ENCODE measurements at places on chromosomes 1 and 21.

GRCh38 chr1:62514746-62515423 lies 78.0 kb downstream of the USP1 start:
- peak; percentile 71 for DNase-seq

DNA sequence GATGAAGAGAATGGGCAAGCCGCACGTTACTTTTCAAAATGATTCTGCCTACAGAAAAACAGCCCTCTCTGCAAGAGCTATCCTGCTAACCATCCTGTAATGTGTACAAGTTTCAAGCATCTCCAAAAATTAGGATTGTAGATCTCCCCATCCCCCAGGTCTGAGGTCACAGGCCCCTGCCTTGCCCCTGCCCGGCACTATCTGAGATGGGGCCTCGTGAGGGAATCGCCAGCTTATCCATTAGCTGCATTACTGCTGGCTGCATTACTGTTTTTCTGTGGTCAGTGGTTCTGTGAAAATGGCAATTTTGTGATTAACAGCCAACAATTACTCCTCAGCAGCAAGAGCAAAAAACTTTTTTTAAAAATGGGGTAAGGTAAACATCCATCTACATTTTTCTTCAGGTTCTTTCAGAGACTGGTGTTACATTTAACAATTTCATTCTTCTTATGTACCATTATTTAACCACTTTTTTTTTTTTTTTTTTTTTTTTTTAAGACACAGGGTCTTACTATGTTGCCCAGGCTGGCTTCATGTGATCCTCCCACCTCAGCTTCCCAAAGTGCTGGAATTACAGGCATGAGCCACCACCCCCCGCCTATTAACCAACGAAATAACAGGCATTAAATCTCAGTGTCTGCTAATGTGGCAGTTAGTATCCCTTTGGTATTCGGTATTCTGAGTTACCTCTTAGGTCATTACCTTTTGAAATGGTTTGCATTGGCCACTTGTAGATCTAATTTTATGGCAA lies 83.8 kb downstream of the MRPL37 start:
- no peak for DNase-seq

GRCh38 chr1:219713981-219714381 lies 101.1 kb upstream of the ZC3H11B start:
- DNase-seq, result no peak

- peak; percentile 51 for DNase-seq
These were observed at the start of gene RNF220 for GRCh38 chr1:44405031-44405797. TSS of gene RNF220 (plus strand) at chr1:44405255.

DNA sequence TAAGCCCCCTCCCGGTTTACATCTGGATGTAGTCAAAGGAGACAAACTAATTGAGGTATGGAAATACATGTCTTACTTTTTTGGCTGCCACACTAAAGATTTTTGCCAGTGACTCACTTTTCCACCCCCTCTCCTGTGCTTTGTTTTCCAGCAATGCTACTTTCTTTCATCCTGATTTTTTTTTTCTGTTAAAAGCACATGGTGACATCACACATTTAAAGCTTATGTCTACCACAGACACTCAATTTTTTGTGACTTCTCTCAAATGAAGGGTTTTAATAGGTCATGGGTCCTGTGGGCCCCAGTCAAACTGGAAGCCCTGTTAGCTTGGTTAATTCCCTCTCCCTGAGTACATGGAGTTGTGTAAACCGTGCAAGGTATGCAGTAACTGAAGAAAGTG lies 2.2 kb downstream of the PPP1R8 start:
- DNase-seq, result no peak

GRCh38 chr1:228231189-228231588 lies 23.3 kb downstream of the OBSCN start:
- DNase-seq, result no peak

DNA sequence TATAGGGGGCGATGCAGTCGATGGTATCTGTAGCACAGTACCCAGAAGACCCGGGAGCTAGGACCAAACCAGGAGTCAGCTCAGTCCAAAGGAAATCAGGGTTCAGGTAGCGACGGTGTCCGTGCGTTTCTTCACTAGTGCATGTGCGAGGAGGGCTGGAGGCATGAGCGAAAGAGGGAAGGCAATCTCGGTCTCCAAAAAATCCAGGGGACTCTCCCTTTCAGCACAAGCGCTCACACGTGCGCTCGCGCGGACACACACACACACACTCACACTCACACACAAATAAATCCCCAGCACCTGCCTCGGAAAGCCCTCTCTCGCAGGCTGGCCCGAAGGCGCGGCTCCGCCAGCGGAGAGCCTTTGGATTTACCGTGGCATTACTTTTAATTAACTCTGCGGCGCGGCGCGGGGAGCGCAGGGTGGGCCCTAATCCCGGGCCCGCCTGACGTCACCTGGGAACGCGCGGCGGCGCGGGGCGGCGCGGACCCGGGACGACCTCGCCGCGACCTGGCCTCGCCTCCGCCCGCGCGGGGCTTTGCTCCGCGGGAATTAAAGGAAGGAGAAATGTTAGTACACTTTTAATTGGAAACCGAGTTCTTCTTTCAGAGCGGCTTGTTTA lies 121.2 kb downstream of the LMX1A start:
- no peak for DNase-seq

GRCh38 chr1:217354895-217355294 lies 276.0 kb downstream of the GPATCH2 start:
- DNase-seq, result no peak

DNA sequence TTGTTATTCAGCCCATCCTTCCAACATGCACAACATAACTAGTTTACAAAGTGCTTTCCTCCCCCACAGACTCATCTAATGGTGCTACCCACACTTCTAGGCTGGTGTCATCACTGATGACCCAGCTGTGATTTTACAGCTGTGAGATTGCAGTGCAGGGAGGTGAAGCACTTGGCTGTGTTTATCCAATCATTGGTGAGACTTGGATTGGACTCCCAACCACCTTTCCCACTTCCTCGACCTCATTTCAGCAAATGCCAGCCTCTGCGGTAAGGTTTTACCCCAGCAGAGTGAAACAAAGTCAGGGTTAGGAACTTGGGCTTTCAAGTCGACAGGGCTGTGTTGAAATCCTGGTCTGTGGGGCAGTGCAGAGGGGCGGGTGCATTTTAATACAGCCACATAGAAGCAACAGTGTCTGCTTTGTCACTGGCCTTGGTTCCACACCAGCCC lies 22.1 kb downstream of the ECHDC2 start:
- DNase-seq, result peak; percentile 22

DNA sequence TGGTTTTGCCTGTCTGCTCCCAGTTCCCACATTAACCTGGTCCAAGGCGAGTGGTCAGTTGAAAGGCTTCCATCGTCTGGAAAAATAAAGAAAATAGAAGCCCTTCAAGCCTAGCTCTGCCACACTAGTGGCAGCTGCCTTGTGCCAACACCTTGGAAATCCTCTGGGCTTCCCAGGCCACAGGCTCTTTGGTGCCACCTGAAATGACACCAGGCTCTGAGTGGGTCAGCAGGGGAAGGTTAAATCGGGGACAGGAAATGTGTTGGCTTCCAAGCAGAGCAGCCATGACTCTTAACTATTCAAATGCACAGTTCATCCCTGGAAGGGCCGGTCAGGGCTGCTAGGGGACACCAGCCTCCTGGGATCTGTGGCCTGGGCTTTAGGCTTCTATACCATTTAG lies 558.7 kb downstream of the MATN1 start:
- no peak for DNase-seq

GRCh38 chr1:116681343-116681899 lies 13.9 kb upstream of the IGSF3 start:
- DNase-seq, result no peak

GRCh38 chr21:32834211-32834915 lies 62.8 kb upstream of the PAXBP1 start:
- no peak for DNase-seq

DNA sequence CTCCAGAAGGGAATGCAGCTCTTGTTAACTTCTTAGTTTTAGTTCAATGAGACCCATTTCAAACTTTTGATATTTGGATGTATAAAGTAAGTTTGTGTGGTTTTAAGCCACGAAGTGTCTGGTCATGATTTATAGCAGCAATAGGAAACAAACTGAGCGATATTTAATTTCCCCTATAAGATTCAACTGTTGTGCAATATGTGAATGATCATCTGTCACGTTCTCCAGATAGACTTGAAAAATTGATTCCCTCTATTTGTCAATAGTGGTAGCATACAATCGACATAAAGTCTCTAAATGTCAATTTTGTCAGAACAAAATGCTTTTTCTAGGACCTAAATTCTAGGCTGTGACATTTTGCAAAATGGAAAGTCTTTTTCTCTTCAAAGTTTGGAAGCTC lies 240.1 kb downstream of the KCTD3 start:
- no peak for DNase-seq

GRCh38 chr1:21546122-21546825 lies 37.1 kb downstream of the ALPL start:
- no peak for DNase-seq

DNA sequence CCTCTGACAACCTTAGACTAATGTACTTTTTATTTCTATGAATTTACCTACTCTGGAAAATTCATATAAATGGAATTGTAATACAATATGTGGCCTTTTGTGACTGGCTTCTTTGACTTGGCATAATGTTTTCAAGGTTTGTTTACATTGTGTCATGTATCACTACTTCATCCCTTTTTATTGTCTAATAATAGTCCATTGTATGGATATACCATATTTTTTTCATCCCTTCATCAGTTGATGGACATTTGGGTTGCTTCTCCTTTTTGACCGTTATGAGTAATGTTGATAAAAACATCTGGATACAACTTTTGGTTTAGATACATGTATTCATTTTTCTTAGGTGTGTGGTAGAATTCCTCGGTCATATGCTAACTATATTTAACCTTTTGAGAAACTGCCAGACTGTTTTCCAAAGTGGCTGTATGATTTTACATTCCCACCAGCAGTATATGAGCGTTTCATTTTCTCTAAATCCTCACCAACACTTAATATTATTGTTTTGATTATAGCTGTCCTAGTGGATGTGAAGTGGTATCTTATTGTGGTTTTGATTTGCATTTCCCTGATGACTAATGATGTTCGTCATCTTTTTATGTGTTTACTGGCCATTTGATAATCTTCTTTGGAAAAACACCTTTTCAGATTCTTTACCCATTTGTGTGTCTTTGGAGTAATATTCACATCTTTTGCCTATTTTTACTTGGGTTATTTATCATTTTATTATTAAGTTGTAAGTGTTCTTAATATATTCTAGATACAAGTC lies 3.5 kb downstream of the RO60 start:
- DNase-seq, result no peak

GRCh38 chr1:66787641-66788040 lies 13.4 kb downstream of the INSL5 start:
- DNase-seq, result no peak

GRCh38 chr1:164770131-164770529 lies 211.1 kb downstream of the PBX1 start:
- DNase-seq, result no peak

DNA sequence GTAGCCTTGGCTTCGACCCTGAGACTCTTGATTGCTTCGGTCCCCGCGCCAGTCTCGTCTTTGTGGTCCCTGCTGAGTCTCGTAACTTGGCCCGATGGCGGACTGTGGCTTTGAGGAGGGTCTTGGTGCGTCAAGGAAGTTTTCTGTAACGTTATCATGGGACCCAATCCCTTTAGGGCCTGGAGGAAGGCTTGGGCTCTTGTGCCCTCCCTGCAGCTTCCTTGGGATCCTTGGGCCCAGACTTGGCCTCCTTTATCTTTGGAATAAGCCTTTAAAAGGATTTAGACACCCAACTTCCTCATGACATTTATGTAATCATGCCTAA lies 371 bp downstream of the ZMPSTE24 start:
- no peak for DNase-seq

- peak; percentile 53 for DNase-seq
These were observed 673 bp downstream of the CD46 start for GRCh38 chr1:207752456-207752998.

GRCh38 chr1:161987872-161988271 lies 35.8 kb downstream of the OLFML2B start:
- no peak for DNase-seq

DNA sequence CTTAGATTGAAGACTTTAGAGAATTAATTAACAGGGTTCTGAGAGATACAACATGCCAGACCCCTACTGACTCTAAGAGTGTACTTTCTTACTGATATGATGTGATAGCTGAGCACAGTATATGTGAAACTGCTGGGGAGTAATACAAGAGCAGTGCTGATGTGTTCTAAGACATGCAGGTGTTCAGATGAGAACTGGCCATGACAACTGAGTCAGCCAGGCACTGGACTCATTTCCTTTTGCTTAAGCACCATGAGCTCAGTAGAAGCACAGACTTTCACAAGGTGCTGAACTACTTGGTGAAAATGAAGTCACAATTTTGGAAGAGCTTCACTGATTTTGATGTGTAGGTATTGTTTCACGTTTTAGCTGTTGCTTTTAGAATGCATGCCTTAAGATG lies 15.9 kb upstream of the POGZ start:
- DNase-seq, result no peak

DNA sequence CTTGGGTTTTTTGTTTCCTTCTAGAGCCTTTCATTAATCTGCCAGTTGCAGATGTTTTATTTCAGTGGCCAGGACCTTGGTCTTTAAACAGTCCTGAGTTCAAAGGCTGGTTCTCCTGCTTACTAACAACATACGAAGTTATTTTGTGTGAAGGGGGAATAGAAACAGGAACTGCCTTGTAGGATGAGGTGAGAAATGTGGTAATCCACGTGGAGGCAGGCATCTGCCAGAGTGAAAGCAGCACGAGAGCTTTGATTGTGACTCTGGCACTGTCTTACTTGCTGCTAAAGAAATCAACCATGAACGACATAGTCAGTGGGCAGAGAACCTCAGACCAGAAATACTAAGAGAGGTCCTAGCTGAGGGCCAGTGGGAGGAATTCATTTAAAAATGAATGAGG lies 30.4 kb downstream of the TMEM63A start:
- DNase-seq, result peak; percentile 69

DNA sequence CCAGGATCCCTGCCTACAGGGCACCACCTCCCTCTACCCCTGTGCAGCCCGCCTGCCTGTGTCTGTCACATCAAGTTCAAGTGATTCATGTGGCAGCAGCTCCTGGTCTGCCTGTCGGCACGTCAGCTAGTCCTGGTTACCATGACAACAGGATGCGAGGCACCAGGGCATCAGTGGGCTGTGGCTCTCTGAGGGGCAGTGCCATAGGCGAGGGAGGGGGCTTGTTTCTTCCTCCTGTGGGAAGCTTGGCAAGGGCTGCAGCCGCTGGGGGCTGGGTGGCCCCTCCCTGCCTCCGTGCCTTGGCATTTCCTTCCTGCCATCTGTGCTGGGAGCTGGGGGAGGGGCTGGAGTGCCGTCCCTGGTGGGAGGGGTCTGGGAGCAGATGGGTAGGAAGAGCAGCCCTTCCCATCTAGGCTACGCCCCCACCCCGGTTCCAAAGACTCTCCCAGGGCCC lies 43.1 kb downstream of the FOXO6 start:
- DNase-seq, result peak; percentile 34

- DNase-seq, result no peak
These were observed 127.3 kb downstream of the GABPA start for GRCh38 chr21:25862112-25862511.

- peak; percentile 90 for DNase-seq
These were observed 61.2 kb downstream of the OLFML3 start for GRCh38 chr1:114040273-114041015.
